ENCODE measurements at places on chromosomes 7 and 10. TPM values are rescaled to one million over a fixed set of nuclear protein-coding genes. Genes with fewer than 3 reads are reported as not detected.

Gene SMO
- 8.4 TPM for total RNA-seq

Gene AQP1
- total RNA-seq = 2.1 TPM

Gene GDF2
- total RNA-seq = not detected

Gene SPDYE9
- not detected for total RNA-seq

Gene SYNPO2L
- not detected for total RNA-seq

Gene ATG9B
- total RNA-seq = not detected

Gene WIPF3
- total RNA-seq = not detected

Gene SHLD2
- total RNA-seq = 22.8 TPM

Gene TYW1B
- 0.97 TPM for total RNA-seq

Gene TFEC
- total RNA-seq = 8.5 TPM

Gene GTF2IRD2
- total RNA-seq = 1.9 TPM

All from bladder microvascular endothelial cell (primary cell).